ENCODE measurements at places on chromosomes 1 and 21. TPM values are rescaled to one million over a fixed set of nuclear protein-coding genes. Genes with fewer than 3 reads are reported as not detected.
A peak's percentile ranks its signal among the peaks of the same experiment; 100 is the strongest.

DNA sequence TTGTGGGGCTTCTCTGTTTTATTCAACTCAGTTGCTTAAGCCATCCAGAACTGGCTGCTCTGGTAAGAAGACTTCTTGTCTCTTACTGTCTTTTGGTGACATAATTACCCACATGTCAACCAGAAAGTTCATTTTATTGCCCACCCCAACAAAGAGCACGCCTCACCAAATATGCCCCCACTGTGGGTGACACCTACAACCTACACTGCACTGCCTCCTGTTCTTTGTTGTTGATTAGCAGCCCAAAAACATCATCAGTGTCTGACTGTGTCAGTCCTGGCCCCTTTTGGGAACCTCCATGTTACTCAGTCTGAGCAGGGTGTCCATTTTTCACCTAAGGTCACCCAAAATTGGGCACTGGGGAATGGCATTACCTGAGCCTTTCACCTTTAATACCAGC is 49.3 kb downstream of the ZNF678 start:
- H3K4me1 ChIP-seq, result no peaks in the 10 kb centered on the region
- no peak for DNase-seq
- H3K4me3 ChIP-seq, result no peak overlapping the region
- H3K36me3 ChIP-seq, result peaks cover 25% of the 10 kb centered on the region
- no peak overlapping the region for H3K27ac ChIP-seq

- H3K27me3 ChIP-seq, result no peaks in the 10 kb centered on the region
- H3K36me3 ChIP-seq, result peaks cover 67% of the 10 kb centered on the region
- H3K27ac ChIP-seq, result no peak overlapping the region
- no peaks in the 10 kb centered on the region for H3K4me1 ChIP-seq
- DNase-seq, result no peak
- H3K4me3 ChIP-seq, result no peak overlapping the region
Observed at GRCh38 chr21:43024439-43025136, 50.2 kb downstream of the PKNOX1 start.

GRCh38 chr1:40792036-40792435 is 8.4 kb downstream of the KCNQ4 start:
- no peak overlapping the region for H3K27ac ChIP-seq
- DNase-seq, result no peak
- no peaks in the 10 kb centered on the region for H3K4me1 ChIP-seq

GRCh38 chr1:21064057-21064456 is 112.6 kb downstream of the EIF4G3 start:
- H3K4me3 ChIP-seq, result no peak overlapping the region
- H3K4me1 ChIP-seq, result no peaks in the 10 kb centered on the region
- H3K27me3 ChIP-seq, result no peaks in the 10 kb centered on the region
- H3K36me3 ChIP-seq, result no peaks in the 10 kb centered on the region
- no peak overlapping the region for H3K27ac ChIP-seq
- no peak for DNase-seq

LRRC71 gene
- not detected for total RNA-seq

KCNJ9 gene
- total RNA-seq, result not detected

DNA sequence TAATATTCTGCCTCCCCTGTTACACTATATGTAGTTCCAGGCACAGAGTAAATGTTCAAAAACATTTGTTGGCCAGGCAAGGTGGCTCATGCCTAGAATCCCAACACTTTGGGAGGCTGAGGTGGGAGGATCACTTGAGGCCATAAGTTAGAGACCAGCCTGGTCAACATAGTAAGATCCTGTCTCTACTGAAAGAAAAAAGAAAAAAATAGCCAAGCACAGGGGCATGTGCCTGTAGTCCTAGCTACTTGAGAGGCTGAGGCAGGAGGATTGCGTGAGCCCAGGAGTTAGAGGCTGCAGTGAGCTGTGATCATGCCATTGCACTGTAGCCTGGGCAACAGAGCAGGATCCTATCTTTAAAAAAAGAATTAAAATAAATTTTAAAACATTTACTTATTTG is 57.6 kb upstream of the SIM2 start:
- no peak for DNase-seq
- no peak overlapping the region for H3K27ac ChIP-seq
- no peak overlapping the region for H3K4me3 ChIP-seq
- no peaks in the 10 kb centered on the region for H3K36me3 ChIP-seq

DNA sequence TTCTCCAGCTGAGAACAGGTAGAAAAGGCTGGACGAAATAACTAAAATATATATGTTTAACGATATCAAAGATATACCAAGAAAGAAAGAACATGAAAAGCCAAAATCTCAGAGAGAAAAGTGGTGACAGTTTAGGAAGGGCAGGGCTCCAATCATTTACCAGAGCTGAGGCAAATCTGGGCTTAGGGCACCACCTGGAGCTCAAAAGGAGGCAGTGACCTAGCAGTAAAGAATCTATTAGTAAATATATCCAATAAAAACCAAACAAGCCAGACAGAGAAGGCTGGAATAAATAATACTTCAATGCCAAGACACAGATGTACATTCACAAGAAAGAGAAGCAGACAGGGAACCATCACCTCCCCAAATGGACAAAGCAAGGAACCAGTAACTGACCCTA is 43.5 kb downstream of the CHIA start:
- H3K36me3 ChIP-seq, result no peaks in the 10 kb centered on the region
- H3K4me3 ChIP-seq, result no peak overlapping the region
- peak; percentile 71 for DNase-seq

DNA sequence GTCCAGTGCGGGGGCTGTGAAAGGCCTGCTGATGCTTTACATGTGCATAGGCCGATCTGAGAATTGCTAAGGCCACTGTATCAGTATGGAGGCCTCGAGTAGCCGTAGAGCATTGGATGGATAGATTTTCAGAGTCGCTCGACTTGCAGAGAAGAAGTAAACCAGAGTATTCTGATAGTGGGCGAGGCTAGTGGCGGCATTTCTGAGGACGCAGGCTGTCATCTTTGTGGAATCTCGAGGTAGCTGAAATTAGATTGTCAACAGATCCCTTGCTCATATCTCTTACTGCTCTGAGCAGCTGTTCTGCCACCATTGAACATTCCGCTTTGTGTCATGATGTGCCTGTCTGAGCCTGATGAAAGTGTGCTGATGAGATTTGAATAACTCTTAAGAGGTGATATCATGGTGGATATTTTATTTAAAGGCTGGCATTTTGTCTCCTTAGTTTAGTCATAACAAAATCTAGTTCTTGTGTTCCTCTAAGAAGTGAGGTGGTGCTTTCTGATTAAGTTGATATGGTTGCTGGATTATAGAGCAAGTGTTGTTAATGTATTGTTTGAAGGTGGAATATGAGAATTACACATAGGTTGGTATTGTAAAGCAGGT is 1.5 kb downstream of the KIF1B start:
- H3K4me3 ChIP-seq, result peak overlapping the region; percentile 96
- no peaks in the 10 kb centered on the region for H3K27me3 ChIP-seq
- DNase-seq, result no peak

KCNC4 gene
- 6.5 TPM for total RNA-seq

FCGR2B gene
- not detected for total RNA-seq

DNA sequence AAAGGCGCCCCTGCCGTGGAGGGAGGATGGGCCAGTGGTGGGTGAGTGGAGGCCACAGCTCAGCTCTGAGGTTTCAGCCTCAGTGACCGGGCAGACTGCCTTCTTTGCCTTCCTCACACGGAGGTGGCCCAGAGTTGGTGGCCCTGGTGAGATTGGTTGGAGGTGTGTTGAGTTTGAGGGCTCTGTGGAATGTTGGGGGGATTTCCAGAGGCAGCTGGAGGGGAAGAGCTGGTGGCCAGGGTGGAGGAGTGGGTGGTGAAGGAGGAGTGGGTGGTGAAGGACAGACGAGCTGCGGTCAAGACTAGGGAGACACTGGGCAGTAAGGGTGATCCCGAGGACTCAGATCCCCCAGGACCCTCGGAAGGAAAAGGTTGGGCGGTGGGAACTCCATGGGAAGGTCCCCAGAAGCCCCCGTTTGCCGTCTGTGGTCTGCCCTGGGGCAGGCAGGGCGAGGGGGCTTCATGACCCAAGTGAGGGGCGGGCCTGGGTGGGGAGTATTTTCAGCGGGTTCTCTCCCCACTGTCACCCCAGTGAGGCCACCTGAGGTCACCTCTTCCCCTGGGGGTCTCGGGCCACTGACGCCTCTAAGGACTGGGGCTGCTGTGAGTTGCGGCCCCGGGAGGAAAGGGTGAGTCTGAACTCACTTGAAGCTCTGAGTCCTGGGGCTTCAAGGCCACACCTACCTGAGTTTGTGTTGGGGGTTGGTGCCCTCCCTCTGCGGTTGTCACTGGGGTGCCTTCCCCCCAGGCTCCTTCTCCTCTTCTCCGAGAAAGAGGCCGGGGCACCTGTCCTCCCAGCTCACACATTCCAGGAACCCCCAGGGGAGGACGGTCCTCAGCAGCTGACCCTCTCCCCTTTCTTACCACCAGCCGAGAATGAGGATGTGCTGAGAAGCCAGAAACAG is 22.7 kb upstream of the PIK3CD start:
- no peaks in the 10 kb centered on the region for H3K27me3 ChIP-seq
- no peak overlapping the region for H3K4me3 ChIP-seq
- no peaks in the 10 kb centered on the region for H3K4me1 ChIP-seq
- H3K27ac ChIP-seq, result no peak overlapping the region

YOD1 gene
- total RNA-seq, result 10.3 TPM

GRCh38 chr1:160657250-160657781 is 10.5 kb upstream of the SLAMF1 start:
- no peak overlapping the region for H3K4me3 ChIP-seq
- H3K27me3 ChIP-seq, result no peaks in the 10 kb centered on the region
- DNase-seq, result no peak
- no peaks in the 10 kb centered on the region for H3K36me3 ChIP-seq
- H3K4me1 ChIP-seq, result peaks cover 22% of the 10 kb centered on the region
- H3K27ac ChIP-seq, result no peak overlapping the region

- H3K27me3 ChIP-seq, result no peaks in the 10 kb centered on the region
- no peak for DNase-seq
- H3K27ac ChIP-seq, result no peak overlapping the region
- peaks cover 11% of the 10 kb centered on the region for H3K36me3 ChIP-seq
- peaks cover 2% of the 10 kb centered on the region for H3K4me1 ChIP-seq
Observed at GRCh38 chr1:11938722-11939526, 4.4 kb downstream of the PLOD1 start.

GRCh38 chr21:38067086-38067739 is 151.0 kb upstream of the KCNJ6 start:
- H3K36me3 ChIP-seq, result no peaks in the 10 kb centered on the region
- no peaks in the 10 kb centered on the region for H3K4me1 ChIP-seq
- DNase-seq, result no peak
- H3K4me3 ChIP-seq, result no peak overlapping the region
- H3K27me3 ChIP-seq, result no peaks in the 10 kb centered on the region

ILDR2 gene
- total RNA-seq, result 1.1 TPM

All from endodermal cell (in vitro differentiated cells).